ENCODE measurements at places on chromosomes 7 and 10. TPM values are rescaled to one million over a fixed set of nuclear protein-coding genes. Genes with fewer than 3 reads are reported as not detected.
A peak's percentile ranks its signal among the peaks of the same experiment; 100 is the strongest.

DNA sequence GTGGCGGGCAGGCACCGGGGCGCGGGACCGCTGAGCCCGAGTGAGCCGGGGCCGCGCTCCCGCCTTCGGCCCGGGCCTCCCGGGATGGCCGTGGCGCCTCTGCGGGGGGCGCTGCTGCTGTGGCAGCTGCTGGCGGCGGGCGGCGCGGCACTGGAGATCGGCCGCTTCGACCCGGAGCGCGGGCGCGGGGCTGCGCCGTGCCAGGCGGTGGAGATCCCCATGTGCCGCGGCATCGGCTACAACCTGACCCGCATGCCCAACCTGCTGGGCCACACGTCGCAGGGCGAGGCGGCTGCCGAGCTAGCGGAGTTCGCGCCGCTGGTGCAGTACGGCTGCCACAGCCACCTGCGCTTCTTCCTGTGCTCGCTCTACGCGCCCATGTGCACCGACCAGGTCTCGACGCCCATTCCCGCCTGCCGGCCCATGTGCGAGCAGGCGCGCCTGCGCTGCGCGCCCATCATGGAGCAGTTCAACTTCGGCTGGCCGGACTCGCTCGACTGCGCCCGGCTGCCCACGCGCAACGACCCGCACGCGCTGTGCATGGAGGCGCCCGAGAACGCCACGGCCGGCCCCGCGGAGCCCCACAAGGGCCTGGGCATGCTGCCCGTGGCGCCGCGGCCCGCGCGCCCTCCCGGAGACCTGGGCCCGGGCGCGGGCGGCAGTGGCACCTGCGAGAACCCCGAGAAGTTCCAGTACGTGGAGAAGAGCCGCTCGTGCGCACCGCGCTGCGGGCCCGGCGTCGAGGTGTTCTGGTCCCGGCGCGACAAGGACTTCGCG, 534 bp downstream of the FZD9 start:
- peak overlapping the region; percentile 50 for H3K4me3 ChIP-seq
- H3K36me3 ChIP-seq: peaks cover 3% of the 10 kb centered on the region
- peaks cover 54% of the 10 kb centered on the region for H3K4me1 ChIP-seq
- no peak for DNase-seq
- H3K27me3 ChIP-seq: no peaks in the 10 kb centered on the region

- H3K4me1 ChIP-seq: no peaks in the 10 kb centered on the region
- no peaks in the 10 kb centered on the region for H3K27me3 ChIP-seq
- DNase-seq: peak; percentile 84
Observed at GRCh38 chr7:127822822-127823508, 171.0 kb downstream of the SND1 start.

DNA sequence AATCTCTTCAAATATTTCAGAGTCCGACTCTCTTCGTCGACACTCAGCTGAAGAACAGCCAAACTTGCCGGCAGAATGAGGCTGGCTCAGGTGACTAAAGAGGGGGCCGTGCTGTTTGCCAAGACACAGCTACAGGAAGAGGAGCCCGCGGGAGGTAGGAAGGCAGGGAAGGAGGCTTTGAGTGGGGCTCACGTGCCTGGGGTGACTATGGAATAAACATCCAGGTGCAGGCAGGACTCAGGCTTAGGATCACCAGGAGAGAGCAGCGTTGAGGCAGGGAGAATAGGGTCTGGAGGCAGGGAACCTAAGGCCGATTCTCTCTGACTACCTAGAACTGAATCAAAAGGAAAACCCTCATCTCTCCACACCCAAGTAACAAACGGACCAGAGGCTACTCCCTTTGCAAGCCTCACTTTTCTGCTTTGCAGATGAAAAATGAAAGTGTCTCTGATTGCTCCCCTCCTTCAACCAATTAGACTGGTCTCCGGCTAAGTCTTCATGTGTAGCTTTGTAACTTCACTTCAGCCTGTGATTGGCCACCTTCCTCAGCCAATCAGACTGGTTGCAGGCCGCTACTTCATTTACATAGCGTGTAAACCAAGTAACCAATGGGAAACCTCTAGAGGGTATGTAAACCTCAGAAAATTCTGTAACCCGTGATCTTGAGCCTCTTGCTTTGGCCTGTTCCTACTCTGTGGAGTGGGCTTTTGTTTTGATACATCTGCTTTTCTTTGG, 19.7 kb upstream of the BNIP3 start:
- no peak for DNase-seq
- H3K27me3 ChIP-seq: no peaks in the 10 kb centered on the region
- peaks cover 20% of the 10 kb centered on the region for H3K4me1 ChIP-seq
- H3K4me3 ChIP-seq: no peak overlapping the region
- peak overlapping the region; percentile 51 for H3K27ac ChIP-seq

DNA sequence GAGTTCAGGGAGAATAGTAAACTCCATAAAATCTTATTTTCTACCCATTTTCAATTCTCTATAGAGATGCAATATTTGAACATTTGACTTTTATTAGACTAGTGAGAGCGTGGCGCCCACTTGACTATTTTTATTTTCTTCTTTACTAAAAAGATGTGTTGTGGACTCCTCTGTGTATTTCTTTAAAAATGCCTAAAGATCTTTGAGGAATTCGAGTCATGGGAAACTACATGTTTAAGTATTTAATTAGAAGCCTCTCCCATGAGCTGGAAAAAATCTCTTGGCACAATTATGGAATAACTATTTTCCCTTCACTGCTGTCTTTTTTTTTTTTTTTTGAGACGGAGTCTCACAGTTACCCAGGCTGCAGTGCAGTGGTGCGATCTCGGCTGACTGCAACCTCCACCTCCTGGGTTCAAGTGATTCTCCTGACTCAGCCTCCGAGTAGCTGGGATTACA, 124.2 kb downstream of the ARHGAP12 start:
- H3K4me1 ChIP-seq: no peaks in the 10 kb centered on the region
- H3K27ac ChIP-seq: no peak overlapping the region
- DNase-seq: no peak
- H3K36me3 ChIP-seq: peaks cover 21% of the 10 kb centered on the region
- H3K4me3 ChIP-seq: no peak overlapping the region
- no peaks in the 10 kb centered on the region for H3K27me3 ChIP-seq

GRCh38 chr7:23966941-23967340, 256.9 kb downstream of the STK31 start:
- H3K4me1 ChIP-seq: no peaks in the 10 kb centered on the region
- no peak overlapping the region for H3K27ac ChIP-seq
- peaks cover 17% of the 10 kb centered on the region for H3K27me3 ChIP-seq
- no peak for DNase-seq

- H3K4me1 ChIP-seq: peaks cover 7% of the 10 kb centered on the region
- H3K4me3 ChIP-seq: peak overlapping the region; percentile 87
- no peaks in the 10 kb centered on the region for H3K27me3 ChIP-seq
- peak overlapping the region; percentile 95 for H3K27ac ChIP-seq
Observed at GRCh38 chr7:7181519-7182155, 707 bp upstream of the C1GALT1 start.

DNA sequence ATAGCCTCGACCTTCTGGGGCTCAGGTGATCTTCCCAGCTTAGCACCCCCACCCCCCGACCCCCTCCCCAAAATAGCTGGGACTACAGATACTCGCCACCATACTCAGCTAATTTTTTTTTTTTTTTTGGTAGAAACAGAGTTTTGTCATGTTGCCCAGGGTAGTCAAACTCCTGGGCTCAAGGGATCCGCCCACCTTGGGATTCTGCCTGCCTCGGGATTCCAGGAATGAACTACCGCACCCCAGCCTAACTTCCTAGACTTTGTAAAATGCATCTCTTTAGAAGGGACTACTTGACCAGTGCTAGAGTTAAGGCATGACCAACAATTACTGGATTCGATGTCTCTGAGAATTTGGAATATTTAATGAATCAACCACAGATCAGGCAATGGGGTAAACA, 85.9 kb downstream of the MDFIC start:
- H3K4me3 ChIP-seq: no peak overlapping the region
- H3K4me1 ChIP-seq: no peaks in the 10 kb centered on the region
- H3K36me3 ChIP-seq: no peaks in the 10 kb centered on the region
- H3K27ac ChIP-seq: no peak overlapping the region

GRCh38 chr10:96517284-96517683, 3.6 kb upstream of the TLL2 start:
- no peak for DNase-seq
- peaks cover 20% of the 10 kb centered on the region for H3K27me3 ChIP-seq
- H3K36me3 ChIP-seq: peaks cover 16% of the 10 kb centered on the region
- no peak overlapping the region for H3K27ac ChIP-seq
- H3K4me3 ChIP-seq: no peak overlapping the region

GRCh38 chr7:12303495-12303894, 92.4 kb downstream of the TMEM106B start:
- peak; percentile 9 for DNase-seq
- no peaks in the 10 kb centered on the region for H3K36me3 ChIP-seq
- H3K27me3 ChIP-seq: no peaks in the 10 kb centered on the region
- no peaks in the 10 kb centered on the region for H3K4me1 ChIP-seq

DNA sequence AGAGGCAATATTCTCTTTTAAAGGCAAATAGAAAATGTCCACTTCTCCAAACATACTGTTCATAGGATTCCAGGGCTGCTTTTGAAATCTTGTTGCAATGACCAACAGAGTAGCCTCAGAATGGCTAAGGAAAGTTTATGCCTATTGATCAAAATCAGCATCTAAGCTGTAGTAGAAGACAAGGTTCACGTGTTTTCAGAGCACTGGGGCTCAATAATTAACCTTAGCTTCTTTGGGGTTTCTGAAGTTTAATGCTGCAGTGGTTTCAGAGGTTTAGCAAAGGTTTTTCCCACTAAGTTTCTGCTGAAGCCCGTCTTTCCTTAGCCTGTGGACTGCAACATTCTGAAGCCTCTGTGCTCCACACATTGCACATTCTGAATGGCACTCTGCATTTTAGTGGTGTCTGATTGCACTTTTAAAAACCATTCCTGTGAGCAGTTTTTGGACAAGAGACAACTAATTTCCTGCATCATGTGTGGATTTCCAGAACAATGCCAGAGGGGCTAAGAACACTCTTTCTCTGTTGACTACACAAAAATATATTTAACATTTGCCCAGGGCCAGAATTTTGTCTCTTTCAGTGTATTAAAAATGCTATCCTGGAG, 342.5 kb downstream of the PTEN start:
- no peaks in the 10 kb centered on the region for H3K36me3 ChIP-seq
- H3K4me1 ChIP-seq: no peaks in the 10 kb centered on the region
- H3K4me3 ChIP-seq: no peak overlapping the region
- no peak for DNase-seq
- no peak overlapping the region for H3K27ac ChIP-seq
- H3K27me3 ChIP-seq: no peaks in the 10 kb centered on the region

- peaks cover 17% of the 10 kb centered on the region for H3K27me3 ChIP-seq
- DNase-seq: no peak
- no peak overlapping the region for H3K4me3 ChIP-seq
- peaks cover 14% of the 10 kb centered on the region for H3K4me1 ChIP-seq
- no peak overlapping the region for H3K27ac ChIP-seq
Observed at GRCh38 chr7:100013328-100013676, 2.1 kb upstream of the ZKSCAN1 start.

GRCh38 chr10:111356571-111356970, 279.7 kb downstream of the ADRA2A start:
- no peaks in the 10 kb centered on the region for H3K27me3 ChIP-seq
- H3K36me3 ChIP-seq: no peaks in the 10 kb centered on the region
- DNase-seq: no peak
- H3K4me1 ChIP-seq: no peaks in the 10 kb centered on the region
- H3K27ac ChIP-seq: no peak overlapping the region

GRCh38 chr7:101819183-101819582, 1.8 kb downstream of the CUX1 start:
- H3K4me3 ChIP-seq: no peak overlapping the region
- H3K27ac ChIP-seq: no peak overlapping the region
- no peak for DNase-seq
- H3K27me3 ChIP-seq: no peaks in the 10 kb centered on the region

GRCh38 chr7:78702770-78703169, 750.7 kb downstream of the MAGI2 start:
- H3K27me3 ChIP-seq: no peaks in the 10 kb centered on the region
- H3K4me3 ChIP-seq: no peak overlapping the region
- no peak for DNase-seq
- no peaks in the 10 kb centered on the region for H3K4me1 ChIP-seq
- H3K27ac ChIP-seq: no peak overlapping the region

DNA sequence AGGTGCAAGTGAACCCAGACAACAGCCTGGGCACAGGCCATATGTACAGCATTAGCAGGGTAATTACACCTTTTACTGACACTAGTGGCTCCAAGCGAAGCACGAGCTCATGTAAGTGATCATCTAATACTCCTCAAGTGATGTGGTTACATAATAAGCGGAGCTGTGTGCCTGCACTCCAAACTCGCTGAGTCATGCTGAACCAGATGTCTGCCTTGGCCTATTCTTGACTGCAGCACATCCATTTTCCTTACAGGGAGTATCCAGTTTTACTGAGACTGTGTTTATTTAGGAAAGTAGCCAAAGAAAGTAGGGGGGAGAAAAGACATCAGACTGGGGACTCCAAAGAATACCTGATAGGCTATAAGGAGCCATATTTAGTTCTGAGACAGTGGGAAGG, 90.1 kb downstream of the GRM3 start:
- H3K4me1 ChIP-seq: no peaks in the 10 kb centered on the region
- H3K4me3 ChIP-seq: no peak overlapping the region
- H3K27me3 ChIP-seq: no peaks in the 10 kb centered on the region
- no peak overlapping the region for H3K27ac ChIP-seq

GRCh38 chr7:151839451-151839921, 37.4 kb downstream of the PRKAG2 start:
- H3K27me3 ChIP-seq: peaks cover 49% of the 10 kb centered on the region

- DNase-seq: no peak
- no peaks in the 10 kb centered on the region for H3K4me1 ChIP-seq
- H3K4me3 ChIP-seq: no peak overlapping the region
- no peaks in the 10 kb centered on the region for H3K27me3 ChIP-seq
- peaks cover 17% of the 10 kb centered on the region for H3K36me3 ChIP-seq
Observed at GRCh38 chr7:8343556-8343955, 81.6 kb upstream of the ICA1 start.

DNA sequence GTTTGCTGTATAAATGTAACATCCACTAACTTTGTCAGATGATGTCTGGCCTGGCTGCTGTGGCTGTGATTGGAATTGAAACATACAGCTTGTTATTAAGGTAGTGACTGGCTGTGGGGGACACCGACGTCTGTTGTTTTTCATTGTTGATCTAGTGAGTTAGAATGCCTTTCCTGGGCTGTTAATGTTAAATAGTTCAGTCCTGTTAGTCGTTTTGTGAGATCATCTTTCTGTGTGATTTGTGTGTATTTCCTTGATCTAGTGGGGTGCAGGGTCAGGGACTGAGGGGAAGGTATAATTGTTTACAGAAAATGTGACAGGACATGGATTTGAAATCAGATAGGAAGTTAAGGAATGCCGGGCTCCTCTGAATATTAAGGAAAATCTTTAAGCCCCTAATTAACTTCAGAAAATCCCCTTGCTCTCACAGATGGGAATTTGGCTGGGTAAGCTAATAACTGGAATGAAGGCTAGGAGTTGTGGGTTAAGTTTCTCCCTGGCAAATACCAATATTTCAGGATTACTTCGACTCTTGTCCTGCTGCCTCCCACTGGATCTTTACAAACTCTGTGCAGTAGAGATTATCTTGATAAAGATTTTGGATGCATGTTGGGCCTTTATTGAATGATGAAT, 163.1 kb downstream of the AUTS2 start:
- no peak for DNase-seq
- no peaks in the 10 kb centered on the region for H3K27me3 ChIP-seq
- no peaks in the 10 kb centered on the region for H3K36me3 ChIP-seq

The FAM25C gene
- not detected for total RNA-seq

The ARHGEF35 gene
- 0.22 TPM for total RNA-seq

The CPXM2 gene
- not detected for total RNA-seq

The EPO gene
- total RNA-seq: not detected

The NKX1-2 gene
- total RNA-seq: 0.04 TPM

The ADAM8 gene
- 7.0 TPM for total RNA-seq

The MEIG1 gene
- not detected for total RNA-seq

The SH2D4B gene
- total RNA-seq: 0.13 TPM

The CREB3L2 gene
- total RNA-seq: 44.7 TPM

The TAS2R41 gene
- total RNA-seq: not detected

The PODXL gene
- 0.51 TPM for total RNA-seq

The KIAA1549 gene
- total RNA-seq: 0.25 TPM

The CTAGE15 gene
- not detected for total RNA-seq

Data from K562 (cell line).